ENCODE measurements at places on chromosomes 5 and 9.

DNA sequence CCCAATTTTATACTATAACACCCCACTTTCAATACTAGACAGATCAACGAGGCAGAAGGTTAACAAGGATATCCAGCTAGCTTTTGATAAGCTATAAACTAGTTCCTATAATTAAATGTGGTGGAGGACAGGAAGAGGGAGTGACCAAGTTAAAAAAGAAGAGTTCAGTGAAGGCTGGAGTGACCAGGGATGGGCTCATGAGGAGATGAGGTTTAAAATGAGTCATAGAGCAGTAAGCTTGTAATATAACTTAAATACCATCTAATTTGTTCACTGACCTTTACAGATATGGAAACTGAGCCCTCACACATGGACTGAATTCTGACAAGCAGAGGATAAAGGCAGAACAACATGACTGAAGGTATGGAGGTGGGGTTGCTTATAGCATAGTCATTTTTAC is 284.5 kb downstream of the SPATA31D1 start:
- peak; percentile 42 for DNase-seq

DNA sequence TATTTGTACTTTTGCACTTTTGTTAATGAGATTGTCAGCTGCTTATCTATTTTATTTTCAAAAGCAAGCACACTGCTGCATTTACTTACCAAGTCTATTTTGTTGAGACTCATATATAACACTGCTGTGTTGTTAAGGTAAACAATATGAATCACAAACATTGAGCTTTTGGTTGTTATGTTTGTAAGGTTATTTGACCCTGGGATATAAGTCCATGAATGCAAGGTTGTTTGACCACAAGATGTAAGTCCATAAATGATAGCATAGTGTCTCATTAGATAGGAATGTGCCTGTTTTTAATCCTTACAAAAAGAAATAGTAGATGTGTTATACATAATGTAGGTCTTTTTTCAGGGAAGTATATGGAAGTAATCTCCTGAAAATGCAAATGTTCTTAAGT is 845.9 kb downstream of the CDH9 start:
- DNase-seq, result no peak

GRCh38 chr5:57368010-57368409 is 114.6 kb downstream of the ACTBL2 start:
- peak; percentile 72 for DNase-seq

- no peak for DNase-seq
Observed at GRCh38 chr9:136343121-136343883, 16.0 kb downstream of the GPSM1 start.

DNA sequence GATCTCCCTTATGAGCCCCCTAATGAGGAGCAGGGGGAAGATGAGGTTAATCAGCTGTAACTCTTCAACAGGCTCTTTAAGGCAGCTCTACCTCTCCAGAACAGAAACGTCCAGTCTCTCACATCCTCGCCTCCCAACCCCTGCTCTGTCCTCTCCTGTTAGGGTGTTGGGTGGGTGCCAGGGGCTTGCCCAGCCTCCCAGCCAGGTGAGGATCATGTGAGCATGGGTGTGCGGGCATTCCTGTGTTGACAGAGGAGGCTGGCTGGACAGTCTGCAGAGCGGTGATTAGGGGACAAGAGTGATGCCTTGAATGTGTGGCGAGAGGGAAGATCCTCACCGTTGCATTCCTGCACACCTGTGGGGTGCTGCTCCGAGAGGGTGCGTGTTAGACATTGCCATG is 51.7 kb downstream of the CCDC180 start:
- DNase-seq, result no peak

DNA sequence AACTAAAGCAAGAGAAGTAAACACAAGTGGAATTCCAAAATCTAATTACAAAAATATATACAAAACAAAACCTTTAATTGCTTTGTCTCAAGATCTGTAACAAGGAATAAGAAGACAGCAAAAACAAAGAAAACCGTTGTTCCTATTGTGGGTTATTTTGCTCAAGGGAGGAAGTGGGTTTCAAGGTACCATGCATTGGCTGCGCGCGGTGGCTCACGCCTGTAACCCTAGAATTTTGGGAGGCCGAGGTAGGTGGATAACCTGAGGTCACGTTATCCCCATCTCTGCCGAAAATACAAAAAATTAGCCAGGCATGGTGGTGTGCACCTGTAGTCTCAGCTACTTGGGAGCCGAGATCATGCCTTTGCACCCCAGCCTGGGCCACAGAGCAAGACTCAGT is 12.1 kb upstream of the IQGAP2 start:
- DNase-seq, result no peak

- DNase-seq, result no peak
Observed at GRCh38 chr9:70873506-70873905, 247.9 kb downstream of the TRPM3 start.

DNA sequence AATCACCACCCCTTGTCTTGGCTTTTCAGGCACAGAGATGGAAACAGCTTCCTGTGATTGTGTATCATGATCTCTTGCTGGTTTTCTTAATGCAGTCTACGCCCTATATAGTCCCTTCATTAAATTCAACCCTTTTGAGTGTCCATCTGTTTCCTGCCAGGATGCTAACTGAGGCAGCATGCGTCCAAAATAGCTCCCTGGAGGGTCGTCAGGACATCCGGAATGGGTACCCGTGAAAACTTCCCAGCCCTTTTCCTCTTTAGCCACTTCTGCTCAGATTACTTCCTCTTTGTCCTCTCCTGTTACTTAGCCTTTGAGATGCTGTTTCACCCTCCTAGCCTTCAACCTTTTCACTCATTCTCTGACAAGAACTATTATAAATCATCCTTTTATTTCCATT is 79.8 kb upstream of the KLF9 start:
- no peak for DNase-seq

DNA sequence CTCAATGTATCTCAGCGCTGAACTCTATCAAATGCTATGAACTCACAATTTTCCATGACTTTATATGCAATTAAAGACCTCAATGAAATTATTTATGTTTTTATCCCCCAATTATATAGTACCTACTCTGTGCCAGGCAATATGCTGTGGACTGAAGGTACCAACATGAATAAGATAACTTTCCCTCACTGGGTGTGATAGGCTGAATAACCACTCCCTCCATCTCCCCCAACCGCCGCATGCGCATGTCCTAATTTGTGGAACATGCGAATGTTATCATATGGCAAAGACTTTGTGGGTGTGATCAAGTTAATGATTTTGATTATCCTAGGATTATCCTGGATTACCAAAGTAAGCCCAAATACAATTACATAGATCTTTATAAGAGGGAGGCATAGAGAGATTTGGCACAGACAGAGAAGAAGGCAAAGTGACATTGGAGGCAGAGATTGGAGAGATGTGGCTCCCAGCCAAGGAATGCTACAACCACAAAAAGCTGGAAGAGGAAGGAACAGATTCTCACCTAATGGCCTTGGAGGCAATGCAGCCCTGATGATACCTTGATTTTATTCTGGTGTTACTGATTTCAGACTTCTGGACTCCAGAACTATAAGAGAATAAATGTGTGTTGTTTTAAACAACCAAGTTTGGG is 149.1 kb upstream of the VCAN start:
- DNase-seq, result peak; percentile 57

GRCh38 chr5:51018423-51018822 is 352.0 kb downstream of the PARP8 start:
- no peak for DNase-seq

- peak; percentile 92 for DNase-seq
Observed at GRCh38 chr5:72451741-72452505, 55.3 kb downstream of the ZNF366 start.

DNA sequence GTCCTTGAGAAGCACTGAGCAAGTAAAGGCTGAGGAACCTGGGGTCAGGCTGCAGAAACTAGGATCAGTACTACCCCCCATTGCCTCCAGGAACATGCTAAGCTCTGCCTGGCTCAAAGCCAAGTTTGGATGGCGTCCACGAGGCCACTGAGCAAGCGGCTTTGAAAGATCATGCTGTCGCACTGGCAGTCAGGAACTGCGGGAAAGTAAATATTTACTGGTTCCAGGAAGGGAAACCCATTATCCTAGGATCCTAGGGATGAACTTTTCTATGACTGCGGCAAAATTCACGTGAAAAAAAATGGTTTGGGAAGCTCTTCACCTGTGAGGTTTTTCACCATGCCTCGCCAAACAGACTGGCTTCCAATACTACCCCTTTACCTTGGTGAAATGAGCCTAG is 75.3 kb upstream of the PJA2 start:
- DNase-seq, result peak; percentile 7

- DNase-seq, result no peak
Observed at GRCh38 chr5:34659168-34659567, 3.0 kb downstream of the RAI14 start.

- peak; percentile 79 for DNase-seq
Observed at GRCh38 chr9:79686381-79687130, 114.8 kb downstream of the TLE4 start.

DNA sequence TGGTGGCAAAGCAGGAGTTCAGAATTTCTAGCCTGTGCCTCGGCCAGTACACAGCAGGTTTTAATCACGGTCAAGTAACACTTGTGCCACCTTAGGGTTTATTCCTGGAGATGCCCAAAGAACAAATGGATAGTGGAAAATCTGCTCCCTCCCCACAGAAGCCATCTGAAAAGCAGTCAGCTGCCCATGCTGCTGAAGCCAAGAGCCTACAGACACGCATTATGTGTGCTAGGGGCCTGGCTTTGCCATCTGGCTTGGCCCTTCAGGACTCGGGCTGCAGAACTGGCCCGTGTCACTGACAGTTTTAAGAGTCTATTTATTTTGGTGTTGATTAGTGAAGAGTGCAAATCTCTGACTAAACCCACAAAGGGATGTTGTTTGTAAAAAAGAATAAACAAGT is 11.1 kb downstream of the ARSB start:
- no peak for DNase-seq

DNA sequence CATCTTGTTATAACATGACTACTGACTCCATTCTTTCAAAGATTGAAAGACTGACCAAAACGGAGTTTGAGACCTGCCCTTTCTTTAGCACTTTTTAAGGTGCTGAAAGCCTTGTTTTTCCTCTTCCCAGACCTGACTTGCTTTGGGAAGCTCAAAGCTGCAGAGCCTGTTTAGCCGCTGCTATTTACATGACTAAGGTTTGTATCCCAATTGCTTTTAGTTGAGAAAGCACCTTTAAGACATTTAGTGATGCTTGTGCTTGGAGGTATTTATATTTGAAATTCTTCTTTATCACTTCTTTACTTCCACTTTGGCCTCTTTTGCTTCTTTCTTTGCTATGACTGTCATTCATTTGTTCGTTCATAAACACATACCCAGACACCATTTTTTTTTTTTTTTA is 182.6 kb upstream of the ELL2 start:
- no peak for DNase-seq

GRCh38 chr5:32051796-32052195 is 122.3 kb downstream of the GOLPH3 start:
- no peak for DNase-seq

- DNase-seq, result peak; percentile 28
Observed at GRCh38 chr5:53616939-53617549, 56.6 kb downstream of the NDUFS4 start.

DNA sequence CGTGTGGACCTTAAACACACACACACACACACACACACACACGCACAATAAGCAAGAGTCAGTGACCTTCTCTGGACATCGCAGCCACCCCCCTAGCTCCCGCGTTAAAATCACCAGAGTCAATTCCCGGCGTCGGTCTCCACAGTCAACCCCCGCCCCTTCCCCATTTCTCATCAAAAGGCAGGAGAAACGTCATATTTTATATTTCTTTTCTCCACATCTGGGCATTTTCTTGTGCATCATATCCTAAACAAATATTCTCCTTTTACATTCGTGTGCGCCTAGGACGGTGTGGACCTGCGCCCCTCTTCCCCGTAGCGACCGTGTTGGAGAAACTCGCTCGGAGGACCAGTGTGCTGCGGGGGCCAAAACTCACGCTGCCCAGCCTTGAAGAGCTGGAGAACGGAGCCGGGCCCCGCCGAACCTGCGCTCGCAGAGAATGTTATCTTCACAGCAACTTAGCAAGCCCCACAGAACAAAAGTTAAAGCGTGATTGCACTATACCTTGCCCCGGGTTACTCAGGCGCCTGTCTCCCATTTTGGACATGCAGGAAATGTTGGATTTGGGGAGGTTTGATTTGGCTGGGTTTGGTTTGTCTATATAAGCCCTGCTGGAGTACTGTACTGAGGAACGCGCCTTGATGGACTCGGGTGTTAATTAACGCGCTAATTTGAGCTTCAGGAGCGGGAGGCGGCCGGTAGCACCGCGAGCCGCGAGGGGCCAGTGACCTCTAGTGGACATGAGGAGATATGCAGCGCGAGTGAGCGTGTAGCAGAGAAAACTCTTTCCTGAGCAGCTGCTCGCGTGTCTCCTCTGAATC is 192.4 kb downstream of the MEF2C start:
- DNase-seq, result peak; percentile 56

DNA sequence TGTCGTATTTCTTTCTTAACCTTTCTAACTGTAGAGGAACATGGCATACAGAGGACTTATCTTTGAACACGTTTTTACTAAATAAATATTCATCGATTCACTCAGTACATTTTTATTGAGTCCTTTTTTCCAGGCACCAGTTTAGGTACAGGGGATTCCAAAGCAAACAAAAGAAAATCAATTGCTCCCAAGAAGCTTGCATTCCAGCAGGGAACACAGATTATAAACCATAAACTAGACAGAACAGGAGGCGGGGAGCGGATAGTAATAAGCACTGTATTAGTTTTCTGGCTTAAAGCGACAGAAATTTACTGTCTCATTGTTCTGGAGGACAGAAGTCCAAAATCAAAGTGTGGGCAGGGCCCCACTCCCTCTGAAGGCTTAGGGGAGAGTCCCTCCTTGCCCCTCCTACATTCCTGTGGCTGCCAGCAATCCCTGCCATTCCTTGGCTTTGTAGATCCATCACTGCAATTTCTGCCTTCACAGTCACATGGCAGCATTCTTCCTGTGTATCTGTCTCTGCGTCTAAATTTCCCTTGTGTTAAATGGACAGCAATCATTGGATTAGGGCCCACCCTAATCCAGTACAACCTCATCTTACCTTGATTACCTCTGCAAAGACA is 115.5 kb downstream of the COL23A1 start:
- DNase-seq, result peak; percentile 72

DNA sequence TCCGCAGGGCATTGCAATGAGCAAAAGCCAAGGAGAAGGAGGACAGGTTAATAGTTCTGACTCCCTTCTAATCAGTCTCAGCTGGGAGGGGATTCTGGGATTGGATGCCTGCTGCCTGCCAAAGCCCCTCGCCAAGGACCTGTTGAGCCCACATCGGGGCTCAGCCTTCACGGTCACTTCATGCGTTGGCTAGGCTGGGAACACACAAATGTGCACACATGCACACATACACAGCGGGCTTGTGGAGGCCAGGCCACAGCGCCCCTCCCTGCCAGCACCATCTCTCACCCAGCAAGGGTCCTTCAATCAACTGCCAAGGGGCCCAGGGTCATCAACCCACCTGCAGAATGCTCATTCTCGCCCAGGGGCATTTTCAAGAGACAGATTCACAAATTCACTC is 113.9 kb downstream of the C5orf15 start:
- no peak for DNase-seq

DNA sequence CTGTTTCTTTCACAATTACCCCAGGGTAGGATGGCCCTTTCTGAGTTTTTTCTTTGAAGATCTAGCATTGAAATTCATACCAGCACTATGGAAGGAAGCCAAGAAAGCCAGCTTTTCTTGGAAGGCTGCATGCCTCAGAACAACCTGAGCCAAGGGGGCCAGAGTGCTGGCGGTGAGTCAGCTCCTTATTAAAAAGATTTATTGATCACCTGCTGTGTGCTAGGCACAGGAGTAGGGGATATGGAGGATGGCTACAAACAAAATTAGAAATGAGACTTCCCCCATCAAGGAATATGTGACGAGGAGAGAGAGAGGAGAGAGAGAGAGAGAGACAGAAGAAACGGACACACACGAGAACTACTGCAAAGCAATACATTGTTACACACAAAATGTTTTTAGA is 184.6 kb upstream of the PUM3 start:
- peak; percentile 25 for DNase-seq
